Stimulated activated CD4-positive, alpha-beta T cell treated with anti-CD3 and anti-CD28 coated beads, Interleukin-2, amount 100 ng/mL, for 4 hours (primary cell): ENCODE measurements at places on chromosomes 3 and 15.

- DNase-seq: no peak
Observed at GRCh38 chr3:46300461-46300789, 53.5 kb upstream of the CCR2 start.

- peak; percentile 88 for DNase-seq
Observed at GRCh38 chr3:161220850-161221753, at the start of gene NMD3. Gene NMD3, plus strand, starts transcription at chr3:161221311. Its CDS starts 703 bp downstream, at chr3:161222014.

GRCh38 chr3:138696666-138697370 is 88.2 kb downstream of the FAIM start:
- no peak for DNase-seq

- no peak for DNase-seq
Observed at GRCh38 chr3:171347301-171348039, 112.7 kb downstream of the TNIK start.

DNA sequence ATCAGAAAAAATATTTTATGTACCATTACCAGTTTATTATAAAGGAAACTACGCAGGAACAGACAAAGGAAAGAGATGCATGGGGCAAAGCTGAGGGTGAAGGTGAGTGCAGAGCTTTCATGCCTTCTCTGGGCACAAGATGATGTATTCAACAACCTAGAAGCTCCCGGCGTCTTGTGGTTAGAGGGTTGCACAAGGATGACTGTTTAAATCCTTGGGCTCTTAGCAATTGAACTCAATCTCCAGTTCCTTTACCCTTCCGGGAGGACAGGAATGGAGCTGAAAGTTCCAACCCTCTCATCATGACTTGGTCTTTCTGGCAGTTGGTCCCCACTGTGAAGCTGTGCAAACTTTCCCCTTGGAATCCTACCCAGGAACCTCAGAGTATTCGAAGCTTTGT is 542.0 kb downstream of the EPHA3 start:
- no peak for DNase-seq

GRCh38 chr3:156843071-156843808 is 17.1 kb downstream of the LEKR1 start:
- no peak for DNase-seq

DNA sequence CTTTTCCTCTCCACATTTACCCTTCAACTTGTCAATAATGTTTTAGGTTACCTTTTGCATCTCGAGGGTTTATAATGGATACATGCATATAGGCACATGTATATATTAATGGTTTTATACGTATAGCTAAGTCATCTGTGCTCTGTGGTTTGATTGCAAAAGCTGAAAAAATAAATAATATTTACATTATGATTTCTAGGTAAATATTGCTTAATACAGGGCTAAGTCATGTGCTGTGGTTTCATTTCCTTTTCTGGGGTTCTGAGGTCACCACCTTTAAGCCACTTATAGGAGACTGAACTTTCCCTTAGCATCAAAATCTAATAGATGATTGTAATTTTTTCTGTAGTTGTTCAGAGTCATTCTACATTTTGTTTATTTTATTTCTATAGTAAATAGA is 33.1 kb downstream of the LPP start:
- no peak for DNase-seq

GRCh38 chr15:31255176-31255510 is 71.5 kb upstream of the KLF13 start:
- no peak for DNase-seq

GRCh38 chr15:67915461-67916374 is 75.9 kb upstream of the RNU6-1 start:
- no peak for DNase-seq

- DNase-seq: no peak
Observed at GRCh38 chr3:117903226-117903625, 1131.4 kb downstream of the IGSF11 start.

- no peak for DNase-seq
Observed at GRCh38 chr15:76964157-76964556, 30.8 kb upstream of the PSTPIP1 start.

DNA sequence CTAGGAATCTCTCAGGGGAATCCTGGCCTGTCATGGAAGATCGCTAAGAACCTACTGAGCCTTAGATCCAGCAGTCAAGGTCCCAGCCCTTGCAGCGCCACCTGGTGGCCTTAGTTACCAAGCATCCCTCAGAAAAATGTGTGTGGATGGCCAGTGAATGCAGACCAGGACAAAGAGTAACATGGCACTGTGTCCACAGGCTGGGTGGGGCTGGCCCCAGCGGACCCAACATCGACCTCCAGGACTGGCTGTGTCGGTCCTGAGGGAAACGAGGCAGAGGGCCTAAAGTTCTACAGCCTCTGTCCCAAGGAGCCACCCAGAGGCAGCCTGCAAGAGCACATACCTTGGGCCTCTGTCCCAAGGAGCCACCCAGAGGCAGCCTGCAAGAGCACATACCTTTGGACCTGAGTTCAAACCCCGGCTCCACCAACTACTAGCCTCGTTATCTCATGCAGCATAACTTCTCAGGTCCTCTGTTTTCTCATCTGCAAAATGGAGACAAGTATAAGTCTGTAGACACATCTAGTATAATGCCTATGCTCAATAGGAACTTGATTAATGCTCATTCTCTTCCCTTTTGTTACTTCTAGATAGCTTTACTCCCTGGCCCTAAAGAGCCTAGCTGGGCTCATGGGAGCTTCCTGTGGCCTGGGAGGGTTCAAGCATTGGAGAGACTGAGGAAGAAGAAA is 57.5 kb upstream of the HERC1 start:
- DNase-seq: peak; percentile 53

- no peak for DNase-seq
Observed at GRCh38 chr3:43996379-43997301, 245.0 kb upstream of the TOPAZ1 start.

DNA sequence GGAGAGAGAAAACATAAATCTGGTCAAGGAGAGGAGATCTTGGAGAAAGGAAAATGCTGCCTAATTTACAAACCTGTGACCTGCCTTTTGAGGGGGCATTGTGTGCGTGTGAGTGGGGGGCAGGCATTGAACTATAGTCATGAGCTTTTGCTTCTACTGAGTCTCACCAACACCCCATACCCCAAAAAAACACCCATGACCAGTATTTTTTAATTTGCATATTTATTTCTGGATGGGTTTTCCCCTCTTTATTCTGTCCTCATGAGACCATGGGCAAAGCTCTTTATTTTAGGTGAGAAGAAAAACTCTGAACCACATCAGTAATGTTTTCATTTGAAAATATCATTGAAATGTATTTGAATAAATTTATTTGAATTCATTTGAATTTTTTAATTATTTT is 20.6 kb downstream of the CD80 start:
- DNase-seq: no peak

DNA sequence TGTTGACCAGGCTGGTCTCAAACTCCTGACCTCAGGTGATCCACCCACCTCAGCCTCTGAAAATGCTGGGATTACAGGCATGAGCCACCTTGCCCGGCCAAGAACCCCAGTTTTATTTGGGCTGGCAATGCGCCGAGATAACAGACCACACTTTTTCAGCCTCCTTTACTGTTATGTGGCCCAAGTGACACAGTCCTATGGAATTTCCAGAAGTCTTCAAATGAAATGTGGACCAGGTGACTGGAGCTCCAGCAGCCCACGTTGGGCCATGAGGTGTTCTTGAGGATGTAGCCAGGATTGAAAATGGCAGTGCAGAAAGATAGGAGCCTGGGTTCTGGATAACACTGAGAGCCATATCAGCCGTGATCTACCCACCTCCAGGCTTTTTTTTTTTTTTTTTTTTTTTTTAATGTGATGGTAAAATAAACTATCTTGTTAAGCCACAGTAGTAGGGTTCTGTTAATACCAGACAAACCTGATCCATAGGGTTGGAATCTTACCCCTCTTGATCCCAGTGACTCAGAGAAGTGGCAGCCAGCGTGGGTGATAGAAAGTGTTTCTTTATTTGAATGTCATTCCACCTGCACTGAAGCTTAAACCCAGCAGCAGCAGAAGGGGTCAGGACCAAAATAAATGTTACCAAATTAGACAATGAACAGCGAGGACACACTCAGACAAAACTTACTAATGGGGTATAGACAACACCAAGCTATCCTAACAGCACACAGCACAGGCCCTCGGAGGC is 55.6 kb downstream of the LHFPL4 start:
- no peak for DNase-seq
